ENCODE measurements at places on chromosomes 2 and 18.

- DNase-seq = no peak
Measured at GRCh38 chr2:12533337-12534005, 183.3 kb upstream of the TRIB2 start.

- DNase-seq = peak; percentile 36
Measured at GRCh38 chr2:241659150-241659739, 21.8 kb downstream of the ATG4B start.

- no peak for DNase-seq
Measured at GRCh38 chr18:77166523-77166922, 33.9 kb upstream of the MBP start.

GRCh38 chr2:209985874-209986273, 16.6 kb upstream of the RPE start:
- no peak for DNase-seq

DNA sequence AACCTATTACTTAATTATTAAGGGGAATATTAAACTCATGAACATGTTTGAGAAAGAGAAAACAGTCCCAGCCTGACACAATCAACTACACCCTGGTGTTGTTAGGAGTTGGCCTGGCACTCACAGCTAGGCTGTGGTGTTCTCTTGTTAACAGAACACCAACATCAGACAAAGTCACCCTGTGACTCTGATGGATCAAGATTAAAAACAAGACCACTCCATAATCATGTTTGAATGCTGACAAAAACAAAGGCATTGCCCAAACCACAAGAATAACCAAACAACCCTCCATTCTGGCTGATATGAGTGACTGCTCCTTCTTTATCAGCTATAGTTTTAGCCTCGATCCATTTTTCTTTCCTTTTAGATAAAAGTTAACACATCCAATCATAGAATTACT, 3.0 kb downstream of the BOLL start:
- no peak for DNase-seq

- DNase-seq = no peak
Measured at GRCh38 chr2:188949046-188949818, 24.9 kb upstream of the COL3A1 start.

- DNase-seq = peak; percentile 39
Measured at GRCh38 chr2:201978986-201979385, 54.7 kb upstream of the FZD7 start.

DNA sequence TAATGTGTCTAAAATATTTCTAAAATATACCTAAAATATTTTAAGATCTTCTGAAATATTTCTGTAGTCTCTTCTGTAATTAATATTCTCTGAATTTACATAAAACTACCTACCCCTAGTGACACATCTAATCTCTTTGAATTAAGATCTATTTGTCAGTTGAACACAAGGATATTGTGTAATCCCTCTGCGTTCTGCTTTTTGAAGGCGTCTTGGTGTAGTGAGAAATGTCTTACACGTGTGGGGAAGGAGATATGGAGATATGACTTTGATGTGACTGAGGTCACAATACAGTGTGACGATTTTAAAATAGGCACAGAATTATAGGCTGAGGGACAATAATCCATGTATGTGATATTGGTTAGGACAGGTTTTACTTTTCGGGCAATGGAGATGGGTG, 79.8 kb downstream of the DOK6 start:
- DNase-seq = no peak

DNA sequence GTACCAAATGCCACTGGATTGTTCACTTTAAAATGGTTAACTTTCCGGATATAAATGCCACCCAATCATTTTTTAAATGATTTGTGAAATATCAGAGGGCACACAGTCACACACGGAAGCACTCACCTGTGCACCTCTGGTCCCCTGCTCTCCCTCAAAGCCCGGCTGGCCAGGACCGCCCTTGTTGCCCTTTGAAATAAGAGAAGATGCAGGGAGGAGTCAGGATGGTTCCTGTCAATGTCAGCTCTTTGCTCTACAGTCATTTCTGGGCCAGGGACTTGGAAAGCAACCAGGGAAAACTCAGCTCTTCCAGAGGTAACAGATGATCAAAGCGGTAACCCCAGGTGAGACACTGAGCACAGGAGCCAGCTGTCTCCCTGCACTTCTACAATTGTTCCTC, 60.7 kb downstream of the COL6A3 start:
- no peak for DNase-seq

GRCh38 chr2:106012001-106012590, 182.0 kb downstream of the UXS1 start:
- no peak for DNase-seq

DNA sequence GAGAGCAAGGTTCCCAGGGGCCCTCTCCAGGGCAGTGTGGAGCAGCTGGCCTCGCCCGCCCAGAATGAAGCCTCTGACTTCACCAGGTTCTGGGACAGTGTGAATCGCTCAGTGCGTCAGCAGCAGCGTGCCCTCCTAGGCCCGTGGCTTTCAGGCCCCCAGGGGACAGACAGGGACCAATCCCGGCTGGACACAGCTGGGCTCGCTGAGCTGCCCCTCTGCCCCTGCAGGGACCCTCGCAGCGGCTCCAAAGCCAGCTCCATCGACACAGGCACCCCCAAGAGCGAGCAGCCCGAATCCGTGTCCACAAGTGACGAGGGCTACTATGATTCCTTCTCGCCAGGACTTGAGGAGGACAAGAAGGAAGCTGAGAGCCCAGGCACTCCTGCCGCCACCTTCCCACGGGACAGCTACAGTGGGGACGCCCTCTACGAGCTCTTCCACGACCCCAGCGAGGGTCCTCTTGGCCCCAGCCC, 7.6 kb downstream of the AMER3 start:
- no peak for DNase-seq

DNA sequence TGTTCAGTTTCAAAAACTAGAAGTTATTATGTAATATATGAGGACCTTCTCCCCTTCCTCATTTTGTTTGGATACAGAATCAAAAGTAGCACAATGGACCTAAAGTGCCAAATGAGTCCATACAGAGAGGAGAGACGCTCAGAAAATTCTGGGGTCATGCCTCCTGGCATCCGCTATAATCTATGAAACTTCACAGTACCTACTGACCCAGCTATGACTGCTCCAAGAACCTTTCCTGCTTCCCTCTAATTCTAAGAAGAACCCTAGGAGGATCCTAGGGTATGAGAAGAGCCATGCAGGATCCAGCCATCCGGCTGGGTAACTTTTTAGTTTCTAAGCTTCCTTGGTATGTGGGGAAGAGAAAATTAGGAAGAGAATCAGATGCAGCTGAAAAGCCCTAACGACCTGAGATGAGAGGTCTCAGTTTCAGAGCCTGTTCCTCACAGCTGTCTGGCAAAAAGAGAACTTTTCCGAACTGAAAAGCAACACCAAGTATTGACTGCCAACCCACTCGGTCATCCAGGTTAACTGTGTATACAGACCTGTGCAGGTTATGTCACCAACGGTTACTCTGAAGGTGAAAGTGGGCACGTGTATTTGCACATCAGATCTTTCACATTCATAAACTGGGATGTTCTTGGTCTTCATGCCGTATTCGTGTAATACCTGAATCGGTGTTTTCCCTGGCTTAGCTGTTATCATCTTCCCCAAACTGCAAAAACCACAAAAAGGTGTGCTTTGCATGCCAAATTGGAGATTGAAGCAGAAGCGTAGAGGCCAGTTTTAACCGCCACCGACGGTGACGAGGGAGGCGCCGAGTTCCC, 1.1 kb downstream of the PRKRA start:
- DNase-seq = no peak
